ENCODE measurements at places on chromosomes 16 and 17.

- no peak for DNase-seq
Measured at GRCh38 chr17:70912716-70913485, 743.6 kb downstream of the KCNJ2 start.

GRCh38 chr17:73987395-73987794, 216.1 kb upstream of the RPL38 start:
- DNase-seq, result no peak

DNA sequence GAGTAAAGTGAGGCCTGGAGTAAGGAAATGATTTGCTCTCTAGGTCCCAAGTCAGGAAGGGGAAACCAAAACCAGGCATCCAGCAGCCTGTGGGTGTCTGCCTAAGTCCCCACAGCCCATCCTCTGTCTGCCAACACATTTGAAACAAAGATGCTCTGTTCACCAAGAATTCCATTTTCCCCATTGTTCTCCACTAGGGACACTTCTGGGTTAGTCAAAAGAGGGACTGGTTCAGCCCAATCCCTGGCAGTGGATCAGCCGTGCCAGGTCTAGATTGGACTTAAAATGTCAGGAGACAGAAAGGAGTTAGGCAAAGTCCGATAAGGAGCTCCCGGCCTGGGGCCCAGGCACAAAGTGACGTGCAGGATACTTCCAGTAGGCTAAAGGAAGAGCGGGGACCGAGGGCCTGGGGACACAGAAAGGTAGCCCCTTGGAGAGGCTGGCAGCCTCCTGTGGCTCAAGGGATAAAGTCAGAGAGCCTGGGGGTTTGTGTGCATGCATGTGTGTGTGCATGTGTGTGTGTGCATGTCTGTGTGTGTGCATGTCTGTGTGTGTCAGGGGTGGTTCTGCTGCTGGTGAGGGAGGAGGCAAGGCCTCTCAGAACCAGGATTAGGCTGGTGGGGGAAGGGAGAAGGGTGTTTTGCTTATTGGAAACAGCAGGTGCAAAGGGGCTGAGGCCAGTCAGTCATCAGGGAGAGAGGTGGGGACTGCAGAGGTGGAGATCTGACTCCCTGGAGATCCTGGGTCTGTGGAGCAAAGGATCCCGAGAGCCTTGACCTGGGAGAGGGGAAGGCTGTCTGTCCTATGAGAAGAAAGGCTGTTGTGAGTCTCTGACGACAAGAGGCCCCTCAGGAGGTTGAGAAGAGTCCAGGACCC, 41.7 kb upstream of the IL34 start:
- DNase-seq, result no peak

- no peak for DNase-seq
Measured at GRCh38 chr16:27239906-27240655, 28.5 kb downstream of the NSMCE1 start.

DNA sequence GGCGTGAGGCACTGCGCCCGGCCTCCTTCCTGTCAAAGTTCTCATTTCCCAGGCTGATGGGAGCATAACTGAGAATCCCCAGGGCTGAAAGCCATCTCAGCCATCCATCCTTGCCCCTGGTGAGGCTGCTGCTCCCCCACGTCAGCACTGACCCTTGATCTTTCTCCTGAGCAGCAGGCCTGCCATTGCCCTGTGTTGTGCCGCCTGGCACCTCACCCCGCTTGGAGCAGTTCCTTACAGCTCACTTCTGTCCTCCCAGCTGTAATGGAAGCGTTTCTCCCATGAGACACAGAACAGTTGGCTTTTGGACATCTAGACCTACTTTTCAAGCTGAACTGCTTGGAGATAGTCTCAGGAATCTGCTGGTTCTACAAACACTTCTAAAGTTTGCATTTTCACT, 51.5 kb downstream of the OR1D5 start:
- no peak for DNase-seq

DNA sequence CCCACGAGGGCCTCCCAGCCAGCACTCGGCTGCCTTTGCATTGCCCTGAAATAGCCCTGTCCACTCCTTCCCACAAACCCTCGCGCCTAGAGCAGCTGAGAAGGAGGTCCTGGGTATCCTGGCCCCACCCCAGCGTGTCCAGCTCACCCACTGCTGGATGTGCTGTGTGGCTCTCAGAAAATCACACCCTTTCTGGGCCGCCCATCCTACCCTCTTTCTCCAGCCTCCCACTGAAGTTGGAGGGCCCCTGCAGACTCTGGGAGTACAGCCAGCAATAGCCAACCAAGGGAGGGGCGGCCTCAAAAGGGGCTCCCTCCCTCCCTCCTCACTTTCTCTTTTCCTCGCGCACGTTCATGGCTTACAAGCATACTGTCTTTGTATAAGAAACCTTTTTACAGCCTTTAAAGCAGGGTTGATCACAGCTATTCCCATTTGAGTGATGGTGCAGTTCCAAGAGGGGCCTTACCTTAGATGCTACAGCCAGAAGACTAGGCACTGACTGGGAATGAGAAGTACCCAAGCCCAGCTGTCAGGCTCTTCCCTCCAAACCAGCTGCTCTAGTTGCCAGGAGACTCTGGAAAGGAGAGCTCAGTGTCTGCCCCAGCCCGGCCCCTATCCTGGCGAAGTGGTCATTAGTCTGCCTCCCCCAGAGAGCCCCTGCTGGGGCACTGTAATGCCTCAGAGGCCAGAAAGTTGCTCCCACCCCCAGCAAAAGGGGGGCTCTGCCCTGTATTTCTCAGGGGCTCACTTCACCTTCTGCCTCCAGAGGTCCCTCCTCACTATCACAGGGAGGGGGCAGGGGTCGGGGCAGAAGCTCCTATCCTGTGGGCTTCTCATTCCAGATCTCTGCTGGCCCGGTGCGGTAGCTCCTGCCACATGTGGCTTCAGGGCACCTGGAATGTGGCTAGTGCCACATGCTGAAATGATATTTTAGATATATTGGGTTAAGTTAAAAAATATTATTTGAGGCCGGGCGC, 38.1 kb downstream of the DCAKD start:
- DNase-seq, result no peak

DNA sequence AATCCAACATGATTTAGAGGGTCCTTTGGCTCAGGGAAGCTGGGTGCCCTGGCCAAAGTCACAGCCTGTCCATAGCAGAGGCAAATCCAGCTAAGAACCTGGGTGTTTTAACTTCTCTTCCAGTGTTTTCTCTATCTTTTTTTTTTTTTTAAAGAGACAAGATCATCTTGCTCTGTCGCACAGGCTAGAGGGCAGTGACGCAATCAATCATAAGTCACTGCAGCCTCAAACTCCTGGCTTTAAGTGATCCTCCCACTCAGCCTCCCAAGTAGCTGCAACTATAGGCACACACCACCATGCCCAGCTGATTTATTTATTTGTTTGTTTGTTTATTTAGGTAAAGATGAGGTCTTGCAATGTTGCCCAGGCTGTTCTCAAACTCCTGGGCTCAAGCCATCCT, 14.8 kb upstream of the GRIN2A start:
- no peak for DNase-seq
